DMS53 (cell line): ENCODE measurements at places on chromosomes 1 and 21.
A peak's percentile ranks its signal among the peaks of the same experiment; 100 is the strongest.

- DNase-seq: no peak
Observed at GRCh38 chr1:184896000-184896399, 78.3 kb downstream of the NIBAN1 start.

- DNase-seq: no peak
Observed at GRCh38 chr1:172497230-172497629, 35.7 kb upstream of the SUCO start.

DNA sequence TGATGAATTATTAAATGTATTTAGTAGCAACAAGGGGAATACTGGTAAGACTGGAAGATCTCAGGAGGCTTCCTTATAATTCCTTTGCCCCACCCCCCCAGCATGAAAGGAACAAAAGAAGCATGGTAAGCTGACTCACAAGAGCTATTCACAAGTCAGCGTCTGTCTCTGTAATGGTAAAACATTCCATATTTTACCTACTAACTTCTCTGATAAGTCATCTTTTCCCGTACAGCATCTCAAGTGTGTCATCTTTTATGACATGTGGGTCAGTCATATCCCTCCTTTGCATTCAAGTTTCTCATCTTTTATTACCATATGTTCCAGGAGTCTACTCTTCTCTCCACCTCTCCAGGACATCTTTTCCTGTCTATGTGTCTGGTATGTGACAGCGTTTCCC lies 241.3 kb downstream of the PLA2G4A start:
- DNase-seq: no peak

GRCh38 chr21:31338908-31339368 lies 5.1 kb downstream of the TIAM1 start:
- DNase-seq: no peak

GRCh38 chr1:1536019-1536937 lies 4.1 kb downstream of the TMEM240 start:
- peak; percentile 40 for DNase-seq

DNA sequence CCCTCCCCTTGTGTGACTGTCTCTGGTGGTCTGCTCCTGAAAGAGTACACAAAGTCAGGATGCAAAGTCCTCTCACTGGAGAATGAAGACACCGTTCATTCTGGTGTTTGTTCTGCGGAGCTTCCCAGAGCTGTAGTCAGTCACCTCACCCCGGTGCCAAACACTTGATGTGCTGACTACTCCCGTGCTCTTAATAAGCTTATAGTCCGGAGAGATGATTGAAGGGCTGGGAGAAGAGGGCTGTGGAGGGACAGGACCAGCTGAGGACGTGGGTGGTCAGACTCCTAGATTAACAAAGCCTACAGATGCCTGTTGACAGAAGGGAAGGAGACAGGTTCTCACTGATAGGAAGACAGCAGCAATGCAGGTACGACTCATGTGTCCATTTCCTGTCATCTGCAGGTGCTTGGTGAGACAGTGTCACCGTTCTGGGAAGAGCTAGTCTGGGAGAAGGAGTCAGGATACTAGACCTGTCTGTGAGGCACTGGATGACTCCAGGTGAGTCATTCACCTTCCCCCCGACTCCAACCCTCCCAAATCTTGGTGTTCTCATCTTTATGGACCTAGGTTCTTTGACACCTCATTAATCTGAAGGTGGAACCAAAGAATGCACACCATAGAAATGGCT lies 40.4 kb upstream of the LRRN2 start:
- peak; percentile 97 for DNase-seq

- no peak for DNase-seq
Observed at GRCh38 chr1:168736520-168736919, 7.5 kb upstream of the DPT start.

DNA sequence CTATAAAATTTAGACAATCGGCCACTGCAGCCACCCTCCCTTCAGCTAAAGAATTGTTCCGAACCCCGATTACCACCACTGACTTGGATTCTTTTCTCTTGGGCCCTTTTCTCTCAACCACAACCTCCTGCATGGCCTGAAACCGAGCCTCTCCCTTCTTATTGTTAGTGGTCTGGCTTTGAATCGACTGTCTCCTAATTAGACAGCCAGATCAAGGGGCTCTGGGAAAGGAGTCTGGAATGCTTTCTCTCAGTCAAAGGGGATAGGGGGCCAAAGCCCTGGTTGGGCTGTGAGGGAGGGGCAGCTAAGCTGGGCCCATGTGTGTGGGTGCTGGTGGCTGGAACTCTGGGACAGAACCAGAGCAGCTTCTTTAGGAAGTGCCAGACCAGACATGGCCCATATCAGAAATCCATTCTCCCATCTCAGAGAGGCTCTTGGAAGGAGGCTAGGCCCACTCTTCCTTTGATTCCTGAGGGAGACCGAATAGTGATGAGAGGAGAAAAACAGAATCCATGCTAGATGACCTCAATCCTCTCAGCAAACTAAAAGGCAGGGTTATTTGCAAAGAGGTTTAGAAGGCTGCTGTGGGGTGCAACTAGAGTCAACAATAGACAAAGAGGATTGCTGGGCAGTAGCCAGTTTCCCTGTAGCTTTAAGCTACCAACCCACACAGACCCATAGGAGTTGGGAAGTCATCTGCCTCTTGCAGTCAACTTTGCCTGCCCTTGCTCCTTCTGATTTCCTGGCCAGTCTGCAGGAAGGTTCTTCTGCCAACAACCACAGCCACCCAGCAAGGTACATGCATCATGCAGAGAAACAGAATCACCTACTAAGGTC lies 117.6 kb downstream of the AK5 start:
- no peak for DNase-seq

DNA sequence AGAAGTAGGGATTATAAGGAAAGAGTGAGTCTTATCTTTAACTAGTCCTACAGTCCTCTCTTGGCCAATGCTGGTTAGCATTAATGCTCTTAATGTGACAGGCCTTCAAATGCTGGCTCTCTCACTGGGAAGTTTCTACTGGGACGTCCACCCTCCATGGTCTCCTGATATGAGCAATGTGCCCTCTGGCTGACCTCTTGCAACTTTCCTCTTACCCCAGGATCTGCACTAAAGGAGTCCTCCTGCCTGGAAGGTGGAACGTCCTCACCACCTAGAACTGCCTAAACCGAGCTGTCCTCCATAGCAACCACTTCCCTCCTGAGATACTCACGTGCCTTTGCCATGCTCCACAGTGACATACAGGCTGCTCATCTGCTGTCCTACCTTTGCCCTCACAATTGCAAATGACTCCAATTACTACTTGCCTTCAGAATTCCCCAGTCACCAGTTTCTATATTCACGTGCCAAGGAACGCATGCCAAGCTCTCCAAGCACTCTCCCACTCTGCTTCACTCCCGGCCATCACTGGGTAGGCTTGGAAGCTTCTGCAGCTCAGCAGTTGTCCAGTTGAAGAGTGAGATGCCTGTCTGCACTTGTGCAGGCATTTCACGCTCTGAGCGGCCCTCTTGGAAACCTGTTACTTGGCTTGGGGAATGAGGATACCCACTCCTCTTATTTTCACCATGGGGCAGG lies 404.7 kb downstream of the RRAGC start:
- no peak for DNase-seq

GRCh38 chr1:193569983-193570269 lies 383.5 kb upstream of the B3GALT2 start:
- no peak for DNase-seq

DNA sequence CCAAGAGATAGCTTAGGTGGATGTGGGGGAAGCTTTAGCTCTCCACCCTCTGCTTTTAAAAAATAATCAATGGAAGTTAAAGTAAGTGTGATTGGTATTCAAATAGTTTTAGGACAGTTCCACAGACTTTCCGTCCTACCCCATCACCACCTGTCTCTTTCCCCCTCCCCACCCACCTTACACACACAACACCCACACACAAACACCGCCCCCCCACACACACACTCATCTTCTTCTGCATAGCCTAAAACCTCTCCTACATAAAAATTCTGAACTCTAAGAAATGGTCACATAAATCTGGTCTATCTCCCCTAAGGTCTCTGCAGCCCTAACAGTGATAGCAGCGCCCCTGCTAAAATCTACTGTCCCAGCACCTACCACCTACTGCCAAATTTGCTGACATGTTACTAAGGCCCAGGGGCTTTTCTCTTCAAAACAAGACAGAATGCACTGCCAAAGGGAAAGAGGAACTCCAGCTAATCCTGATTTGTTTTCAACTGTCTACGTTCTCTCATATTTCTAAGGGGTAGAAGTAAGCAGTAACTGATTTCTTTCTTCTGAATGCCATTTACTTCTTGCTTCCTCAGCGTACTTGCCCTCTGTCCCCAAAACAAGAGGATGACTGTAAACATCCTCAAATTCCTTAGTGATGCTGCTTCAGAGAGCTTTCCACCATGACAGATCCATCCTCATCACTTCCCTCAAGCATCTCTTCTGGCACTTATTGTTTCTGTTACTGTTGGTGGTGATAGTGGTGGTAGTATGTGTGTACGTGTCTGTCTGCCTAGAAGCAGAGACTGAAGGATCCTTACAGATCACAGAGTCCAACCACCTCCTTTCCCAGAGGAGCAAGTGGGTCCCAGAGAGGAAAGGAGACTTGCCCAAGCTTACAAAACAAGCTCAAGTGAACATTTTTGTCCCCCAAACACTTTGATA lies 56.8 kb downstream of the LUZP1 start:
- no peak for DNase-seq

DNA sequence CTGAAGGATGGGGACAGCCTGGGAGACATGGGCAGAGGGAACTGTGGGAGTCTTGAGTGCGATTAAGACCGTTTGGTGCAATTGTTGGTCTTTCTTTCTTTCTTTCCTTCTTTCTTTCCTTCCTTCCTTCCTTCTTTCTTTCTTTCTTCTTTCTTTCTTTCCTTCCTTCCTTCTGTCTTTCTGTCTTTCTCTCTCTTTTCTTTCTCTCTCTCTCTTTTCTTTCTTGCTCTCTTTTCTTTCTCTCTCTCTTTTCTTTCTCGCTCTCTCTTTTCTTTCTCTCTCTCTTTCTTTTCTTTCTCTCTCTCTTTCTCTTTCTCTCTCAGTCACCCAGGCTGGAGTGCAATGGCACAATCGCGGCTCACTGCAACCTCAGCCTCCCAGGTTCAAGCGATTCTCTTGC lies 2.9 kb upstream of the KLHDC9 start:
- DNase-seq: no peak

GRCh38 chr1:99601208-99601607 lies 44.7 kb upstream of the PALMD start:
- no peak for DNase-seq

GRCh38 chr1:24283326-24284155 lies 35.6 kb upstream of the GRHL3 start:
- peak; percentile 10 for DNase-seq

DNA sequence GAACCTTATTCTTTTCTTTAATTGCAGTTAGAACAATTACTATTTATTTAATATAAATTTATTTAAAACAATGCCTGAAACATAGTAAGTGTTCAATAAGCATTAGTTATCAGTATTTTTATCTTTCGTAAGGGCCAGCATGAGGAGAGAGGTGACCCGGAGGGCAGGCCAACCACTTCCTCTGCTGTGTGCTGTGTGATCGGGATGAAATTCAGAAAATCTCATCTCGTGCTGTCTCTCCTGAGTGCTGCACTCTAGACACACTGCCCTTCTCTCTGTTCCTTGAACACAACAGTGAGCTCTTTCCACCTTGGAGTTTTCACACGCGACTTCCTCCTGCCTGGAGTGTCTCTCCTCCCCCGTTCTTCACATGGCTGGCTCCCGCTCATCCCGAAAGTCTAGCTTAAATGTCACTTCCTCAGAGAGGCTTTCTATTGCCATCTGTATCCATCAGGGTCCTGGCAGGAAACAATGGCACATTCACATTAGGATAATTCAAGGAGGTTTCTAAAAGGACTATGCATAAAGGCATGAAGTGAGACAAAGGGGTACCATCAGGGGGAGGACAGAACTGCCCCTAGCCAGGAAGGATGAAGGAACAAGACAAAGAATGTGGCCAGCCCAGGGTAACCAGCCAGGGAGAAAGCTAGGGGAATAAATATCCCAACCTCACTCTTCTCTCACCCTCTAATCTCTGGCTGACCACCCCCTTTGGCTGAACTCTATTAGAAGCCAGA lies 142.6 kb upstream of the GJB5 start:
- no peak for DNase-seq

DNA sequence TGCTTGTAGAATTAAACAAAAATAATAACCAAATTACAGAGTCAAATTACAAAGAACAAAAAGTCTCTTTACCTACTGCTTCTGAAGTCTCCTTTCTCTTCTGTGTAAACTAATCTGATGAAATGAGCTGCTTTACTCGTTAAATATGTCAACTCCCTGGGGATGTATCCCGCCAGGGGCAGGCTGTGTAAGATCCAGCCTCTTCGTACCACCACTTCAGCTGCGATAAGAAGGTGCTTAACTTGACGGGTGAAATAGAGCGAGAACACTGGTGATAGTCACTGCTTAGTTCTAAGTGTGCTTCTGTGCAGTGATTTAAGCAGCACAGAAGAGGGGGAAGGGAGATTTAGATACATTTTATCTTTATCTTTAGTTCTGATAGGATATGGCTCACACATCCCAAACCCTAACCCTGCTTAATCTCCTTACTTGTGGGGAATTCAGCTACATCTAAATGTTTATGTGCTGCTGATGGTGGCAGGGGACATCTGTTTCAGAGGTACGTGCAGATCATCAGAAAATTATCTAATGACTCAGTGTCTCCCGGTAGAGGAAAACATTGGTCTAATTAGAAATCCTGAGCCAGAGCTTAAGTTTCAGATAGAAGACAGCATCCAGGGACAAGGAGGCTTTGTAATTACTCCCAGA lies 46.0 kb downstream of the RHOU start:
- DNase-seq: no peak

GRCh38 chr1:212618466-212619210 lies 10.1 kb downstream of the ATF3 start:
- DNase-seq: peak; percentile 47

- peak; percentile 59 for DNase-seq
Observed at GRCh38 chr1:84504580-84505492, 1.4 kb upstream of the SPATA1 start.

DNA sequence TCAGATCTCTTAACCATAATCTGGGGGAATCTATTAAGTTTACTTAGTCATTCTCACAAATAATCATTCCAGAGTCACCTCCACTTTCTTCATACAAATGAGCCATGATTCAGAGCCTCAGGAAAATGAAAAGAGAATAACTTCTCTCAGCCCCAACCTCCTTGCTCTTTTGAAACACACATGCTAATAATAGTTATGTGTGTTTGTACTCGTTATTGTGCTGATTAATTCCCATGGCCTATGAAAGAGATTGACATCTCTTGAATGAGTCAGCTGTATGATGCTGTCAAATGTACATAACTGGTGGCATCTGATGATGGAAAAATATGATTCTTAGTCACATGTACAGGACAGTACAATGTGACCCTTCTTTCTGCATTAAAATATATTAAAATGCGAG lies 41.5 kb downstream of the DTL start:
- DNase-seq: no peak

- DNase-seq: peak; percentile 40
Observed at GRCh38 chr1:168687816-168688215, 41.2 kb downstream of the DPT start.
